ENCODE measurements at places on chromosomes 11 and 22.
A peak's percentile ranks its signal among the peaks of the same experiment; 100 is the strongest.

GRCh38 chr11:118868659-118869058, 15.0 kb upstream of the CXCR5 start:
- no peak for DNase-seq

GRCh38 chr11:46222490-46223251, 54.8 kb upstream of the CREB3L1 start:
- no peak for DNase-seq

GRCh38 chr22:43154887-43155536, 3.7 kb downstream of the TSPO start:
- DNase-seq: no peak

- peak; percentile 45 for DNase-seq
Observed at GRCh38 chr11:100709233-100709957, 22.3 kb downstream of the ARHGAP42 start.

DNA sequence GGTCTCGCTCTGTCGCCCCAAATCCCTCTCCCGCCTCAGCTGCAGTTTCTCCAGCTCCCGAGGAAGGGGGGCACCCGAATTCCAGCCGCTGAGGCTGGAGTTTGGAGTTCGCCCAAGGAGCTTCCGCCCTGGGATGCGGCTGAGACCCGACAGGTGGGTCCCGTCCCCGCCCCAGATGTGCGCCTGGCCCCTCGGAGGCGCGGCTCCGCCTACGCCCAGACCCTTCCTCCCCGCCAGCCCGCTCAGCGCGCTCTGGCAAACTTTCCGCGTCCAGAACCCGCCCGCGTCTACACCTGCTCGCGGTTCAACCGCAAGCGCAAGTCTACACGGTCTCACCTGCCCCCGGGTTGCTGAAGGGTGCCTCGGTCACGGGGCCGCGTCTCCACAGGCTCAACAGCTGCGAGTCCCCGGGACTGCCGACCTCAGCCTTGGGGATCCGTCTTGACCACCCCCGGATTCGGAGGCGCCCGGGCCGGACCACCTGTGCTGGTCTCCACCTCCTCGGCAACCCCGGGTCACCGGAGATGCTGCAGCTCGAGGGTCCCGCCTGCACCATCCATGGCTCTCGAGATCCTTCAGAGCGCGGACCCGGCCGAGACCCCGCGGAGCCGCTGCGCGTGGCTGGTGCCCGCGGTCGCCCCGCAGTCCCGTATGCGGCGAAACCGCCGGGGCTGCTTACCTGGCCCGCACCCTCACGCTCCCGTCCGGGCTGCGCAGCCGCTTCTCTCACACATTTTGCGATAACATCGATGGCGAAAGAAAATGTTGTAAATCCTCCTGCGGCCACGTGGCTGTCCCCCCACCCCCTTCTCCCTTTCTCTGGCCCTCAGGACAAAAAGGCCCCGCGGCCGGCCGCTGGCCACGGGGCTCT, 63.6 kb downstream of the NFAM1 start:
- DNase-seq: no peak

- no peak for DNase-seq
Observed at GRCh38 chr11:112161012-112161411, 2.9 kb downstream of the IL18 start.

DNA sequence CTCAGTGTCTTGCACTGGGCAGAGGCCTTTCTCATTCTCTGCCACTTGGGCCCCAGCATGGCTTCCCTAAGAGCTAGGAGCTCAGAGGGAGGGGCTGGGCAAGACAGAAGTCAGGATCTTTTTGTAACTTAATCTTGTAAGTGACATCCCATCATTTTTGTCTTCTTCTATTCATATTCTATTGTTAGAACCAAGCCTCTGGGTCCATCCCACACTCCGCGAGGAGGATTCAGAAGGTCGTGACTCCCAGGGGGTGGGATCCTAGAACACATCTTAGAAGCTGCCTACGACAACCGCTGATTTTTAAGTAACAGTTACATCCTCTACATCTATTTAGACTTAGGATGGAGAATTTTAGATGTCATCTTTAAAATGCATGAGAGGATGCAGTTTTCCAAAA, 1.5 kb upstream of the IL17RA start:
- DNase-seq: no peak

- peak; percentile 79 for DNase-seq
Observed at GRCh38 chr11:8913961-8914660, 3.1 kb downstream of the AKIP1 start.

DNA sequence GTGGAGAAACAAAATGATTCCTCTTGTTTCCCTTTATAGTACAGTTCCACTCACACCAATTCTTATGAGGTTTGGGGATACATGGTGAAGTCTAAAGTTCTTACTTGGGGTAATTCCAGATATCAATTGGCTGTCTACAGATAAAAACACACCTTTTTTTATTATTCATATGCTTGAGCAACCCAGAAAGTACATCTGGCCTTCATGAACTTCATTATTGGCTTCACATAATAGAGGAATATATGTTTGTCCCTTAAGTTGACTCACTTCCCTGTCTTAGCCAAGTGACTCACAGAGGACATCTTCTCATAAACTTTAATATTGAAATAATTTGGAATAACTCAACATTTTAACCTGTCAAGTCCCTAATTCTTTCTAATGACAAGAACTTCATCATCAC, 36.3 kb upstream of the SOX6 start:
- DNase-seq: no peak

DNA sequence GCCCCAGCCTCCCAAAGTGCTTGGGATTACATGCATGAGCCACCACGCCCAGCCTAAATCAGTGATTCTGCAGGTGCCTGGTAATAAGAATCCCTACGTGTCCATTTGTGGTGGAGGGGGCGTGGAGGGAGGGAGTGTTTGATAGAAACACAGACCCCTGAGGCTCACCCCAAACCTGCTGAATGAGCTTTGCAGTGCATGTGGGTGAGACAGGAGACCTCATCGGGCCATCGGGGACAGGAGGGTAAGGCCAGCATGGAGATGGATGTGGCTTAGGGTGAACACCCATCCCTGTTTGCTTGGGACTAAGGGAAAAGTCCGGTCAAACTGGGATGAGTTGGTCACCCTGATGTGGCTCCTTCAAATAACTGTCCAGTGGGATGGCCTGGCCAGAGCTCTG, 71.3 kb upstream of the ALX4 start:
- no peak for DNase-seq

DNA sequence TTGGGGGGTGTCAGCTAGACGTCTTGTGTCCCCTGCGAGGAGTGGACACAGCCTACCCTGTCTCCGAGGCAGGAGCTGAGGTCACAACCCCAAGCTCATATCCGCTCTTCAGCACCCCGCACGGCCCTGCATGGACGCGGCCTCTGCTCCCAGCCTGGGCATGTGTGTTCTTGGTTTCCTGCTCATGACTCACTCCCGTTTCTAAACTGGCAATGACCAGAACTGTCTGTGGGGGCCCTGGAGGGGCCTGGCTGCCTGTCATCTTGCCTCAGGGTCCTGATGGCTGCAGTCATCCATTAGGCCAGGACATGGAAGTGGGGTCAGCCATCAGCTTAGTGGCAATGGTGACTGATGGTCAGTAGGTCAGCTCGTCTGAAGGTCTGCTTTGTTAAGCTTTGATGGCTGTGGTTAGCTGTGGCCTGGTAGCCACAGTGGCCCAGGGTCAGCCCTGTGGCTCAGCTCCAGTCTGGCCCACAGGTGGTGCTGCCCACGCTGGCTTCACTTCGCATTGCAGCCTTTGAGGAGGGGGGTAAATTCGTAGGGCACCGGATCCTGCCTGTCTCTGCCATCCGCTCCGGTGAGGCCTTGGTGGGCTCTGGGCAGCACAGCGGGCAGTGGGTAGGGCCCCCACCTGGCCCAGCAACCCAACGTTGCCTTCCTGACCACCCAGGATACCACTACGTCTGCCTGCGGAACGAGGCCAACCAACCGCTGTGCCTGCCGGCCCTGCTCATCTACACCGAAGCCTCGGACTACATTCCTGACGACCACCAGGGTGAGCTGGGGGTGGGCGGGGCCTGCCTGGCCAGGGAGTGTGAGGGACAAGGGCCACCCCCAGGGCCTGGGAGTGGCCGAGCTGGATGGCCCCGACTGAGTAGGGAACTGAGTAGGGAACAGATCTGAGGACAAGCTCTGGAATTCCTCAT, 12.0 kb downstream of the PLCB3 start:
- peak; percentile 81 for DNase-seq

DNA sequence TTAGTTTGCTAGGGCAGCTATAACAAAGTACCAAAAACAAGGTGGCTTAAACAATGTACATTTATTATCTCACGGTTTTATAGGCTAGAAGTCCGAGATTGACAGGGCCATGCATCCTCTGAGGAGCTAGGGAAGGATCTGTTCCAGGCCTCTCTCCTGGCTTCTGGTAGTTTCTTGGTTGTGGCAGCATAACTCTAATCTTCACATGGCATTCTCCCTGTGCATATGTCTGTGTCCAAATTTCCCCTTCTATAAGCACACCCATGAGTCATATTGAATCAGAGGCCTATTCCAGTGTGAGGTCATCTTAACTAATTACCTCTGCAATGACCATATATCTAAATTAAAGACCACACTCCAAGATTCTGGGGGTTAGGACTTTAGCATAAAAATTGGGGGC, 31.3 kb upstream of the MMP13 start:
- DNase-seq: peak; percentile 52

DNA sequence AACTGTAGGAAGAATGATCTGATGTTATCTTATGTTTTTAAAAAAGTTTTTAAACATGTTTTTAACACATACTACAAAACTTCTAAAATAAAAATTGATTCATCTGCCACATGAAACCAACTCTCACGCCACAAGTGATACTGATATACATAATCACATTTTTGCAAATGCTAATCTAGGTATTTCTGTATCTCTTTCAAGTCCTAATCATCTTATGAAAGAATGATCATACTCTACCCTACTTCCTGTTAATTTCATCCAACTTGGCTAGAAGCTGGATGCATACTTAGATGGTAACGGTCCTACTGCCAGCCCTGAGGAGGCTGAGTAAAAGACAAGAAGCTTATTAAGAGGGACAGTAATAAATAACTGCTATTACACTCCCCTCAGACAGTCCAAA, 19.2 kb downstream of the THAP12 start:
- DNase-seq: no peak
